ENCODE measurements at places on chromosomes 5 and 9.
A peak's percentile ranks its signal among the peaks of the same experiment; 100 is the strongest.

DNA sequence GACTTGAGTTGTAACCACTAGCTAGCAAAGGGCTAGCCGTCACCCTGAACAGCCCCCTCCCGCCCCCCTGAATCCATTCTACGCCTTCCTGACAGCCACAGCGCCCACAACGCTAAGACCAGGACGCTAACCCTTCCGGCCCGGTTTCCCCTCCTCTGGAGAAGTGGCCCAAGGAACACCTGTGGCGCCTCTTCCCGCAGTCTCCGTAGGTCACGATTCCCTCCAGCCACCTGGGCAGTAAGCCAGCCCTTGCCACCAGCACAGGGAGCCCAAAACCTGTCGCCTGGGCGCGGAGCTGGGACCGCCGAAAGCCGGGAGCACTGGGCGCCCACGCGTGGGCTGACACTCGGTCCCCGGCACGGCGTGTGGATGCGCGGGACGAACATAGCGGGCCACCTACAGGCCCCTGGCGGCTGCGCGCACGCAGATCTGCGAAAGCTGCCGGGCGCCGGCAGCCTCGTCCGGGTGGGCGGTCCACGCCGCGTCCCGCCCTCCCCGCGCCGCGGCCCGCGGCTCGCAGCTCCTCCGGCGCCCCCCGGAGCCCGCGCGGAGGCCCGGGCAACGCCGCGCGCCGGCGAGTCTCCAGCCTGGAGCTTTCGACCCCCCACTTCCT lies 596 bp downstream of the IRF1 start:
- peak; percentile 67 for DNase-seq

- DNase-seq = no peak
These were observed 82.7 kb downstream of the SHC3 start for GRCh38 chr9:89095761-89096528.

DNA sequence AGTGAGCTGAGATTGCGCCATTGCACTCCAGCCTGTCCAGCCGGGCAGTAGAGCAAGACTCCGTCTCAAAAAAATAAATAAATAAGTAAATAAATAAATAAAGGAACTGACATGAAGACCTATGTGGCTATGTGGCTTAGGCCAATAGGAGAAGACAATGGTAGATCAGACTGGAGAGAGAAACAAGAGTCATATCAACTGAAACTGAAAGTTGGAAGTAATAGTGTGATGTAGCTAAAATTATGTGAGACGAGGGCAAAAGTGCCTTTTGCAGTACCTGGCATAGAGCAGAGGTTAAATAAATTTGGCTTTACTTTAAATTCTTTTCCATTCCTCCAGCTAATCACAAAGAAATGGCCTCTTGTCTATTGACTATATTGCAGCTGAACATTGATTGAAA lies 7.3 kb downstream of the FBP2 start:
- DNase-seq = no peak

GRCh38 chr9:110777196-110777875 lies 108.7 kb downstream of the MUSK start:
- no peak for DNase-seq

DNA sequence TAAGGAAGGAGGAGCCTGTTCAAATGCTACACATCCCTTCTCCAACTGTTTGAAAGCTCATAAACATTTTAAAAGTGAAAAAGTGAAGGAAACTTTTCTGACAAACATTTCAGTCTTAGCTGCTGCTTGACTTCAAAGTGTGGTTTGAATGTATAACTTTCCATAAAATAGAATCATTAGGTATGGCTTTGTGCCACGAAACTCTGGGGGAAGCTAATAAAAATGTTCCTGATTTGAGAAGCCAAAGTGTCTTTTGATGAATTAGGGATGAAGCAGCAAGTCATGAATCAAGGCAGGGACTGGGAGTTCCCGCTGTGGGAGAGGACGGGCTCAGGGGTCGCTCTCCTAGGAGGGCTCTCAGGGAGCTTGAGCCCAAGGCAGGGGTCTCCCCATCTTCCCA lies 15.3 kb downstream of the MVB12B start:
- no peak for DNase-seq

- no peak for DNase-seq
These were observed 109.3 kb upstream of the TMEM161B start for GRCh38 chr5:88377705-88378656.

DNA sequence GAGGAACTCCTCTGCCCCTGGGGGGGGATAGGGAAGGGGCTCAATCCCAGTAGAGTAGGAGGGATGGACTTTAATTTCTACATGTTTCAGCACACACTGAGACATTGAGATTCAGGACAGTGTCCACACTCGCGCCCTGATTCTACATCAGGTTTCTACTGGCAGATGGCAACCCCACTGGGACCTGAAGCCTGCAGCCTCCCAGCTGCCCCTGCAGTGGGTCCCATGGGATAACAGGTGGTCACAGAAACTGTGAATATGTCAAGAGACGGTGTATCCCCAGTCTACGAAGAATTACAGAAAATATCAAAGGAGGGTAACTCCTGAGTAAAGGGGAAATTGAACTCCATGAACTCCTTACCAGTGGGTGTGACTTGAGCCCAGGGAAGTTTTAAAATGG lies 2.4 kb upstream of the TERT start:
- no peak for DNase-seq

- no peak for DNase-seq
These were observed 130.7 kb downstream of the PRKACG start for GRCh38 chr9:68883224-68883623.

DNA sequence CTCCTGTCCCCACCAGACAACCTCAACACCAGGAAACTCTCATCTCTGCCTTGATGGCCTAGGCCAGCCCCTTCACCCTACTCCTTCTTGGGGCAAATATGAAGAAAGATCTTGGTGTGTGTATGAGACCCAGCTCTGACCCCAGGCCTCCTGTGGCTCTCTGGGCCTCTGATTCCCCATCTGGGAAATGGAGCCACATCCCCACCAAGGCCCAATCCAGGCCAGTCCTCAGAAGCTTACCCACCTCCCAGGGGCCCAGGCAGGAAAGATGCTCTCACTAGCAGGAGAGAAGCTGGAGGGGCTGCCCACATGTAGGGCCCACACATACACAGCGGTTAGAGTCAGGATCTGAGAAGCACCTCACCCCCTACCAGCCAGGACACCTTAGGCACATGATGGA lies 38.9 kb downstream of the BICD2 start:
- peak; percentile 37 for DNase-seq

DNA sequence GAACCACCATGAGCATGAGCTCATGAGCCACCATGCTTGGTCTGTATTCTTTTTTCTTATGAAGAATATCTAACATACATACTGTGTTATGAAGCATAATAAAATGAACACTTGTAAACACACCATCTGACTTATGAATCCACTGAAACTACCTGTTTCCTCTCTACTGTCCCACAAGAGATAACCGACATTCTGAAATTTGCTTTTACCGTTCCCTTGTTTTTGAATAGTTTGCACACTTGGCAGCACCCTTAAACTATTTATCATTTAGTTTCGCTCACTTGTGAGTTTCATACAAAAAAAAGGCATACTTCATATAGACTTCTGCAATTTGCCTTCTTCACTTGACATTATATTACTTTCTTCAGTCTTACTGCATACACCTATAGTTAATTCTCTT lies 8.9 kb downstream of the LARS1 start:
- no peak for DNase-seq

DNA sequence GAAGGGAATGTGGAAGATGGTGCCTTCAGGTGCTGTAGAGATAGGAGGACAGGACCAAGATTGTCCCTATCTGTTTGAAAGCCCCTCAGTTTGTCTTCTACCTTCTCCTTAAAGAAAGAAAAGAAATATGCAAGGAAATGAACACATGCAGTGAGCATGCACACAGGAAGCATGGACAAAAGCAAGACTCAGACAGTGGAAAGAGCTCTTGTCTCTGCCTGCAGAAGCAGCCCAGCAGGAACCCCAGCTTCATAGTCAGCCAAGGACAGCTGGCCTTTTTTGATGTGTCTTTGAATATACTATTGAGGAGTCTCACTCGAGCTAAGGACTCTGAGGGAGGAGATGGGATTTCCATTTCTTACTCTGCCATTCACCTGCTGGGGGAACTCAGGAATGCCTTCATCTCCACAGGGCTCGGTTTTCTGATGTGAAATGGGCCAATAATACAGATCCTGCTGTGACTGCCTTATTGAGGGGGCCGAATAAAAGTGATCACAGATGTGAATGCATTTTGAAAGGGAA lies 132.5 kb upstream of the ADRA1B start:
- no peak for DNase-seq

DNA sequence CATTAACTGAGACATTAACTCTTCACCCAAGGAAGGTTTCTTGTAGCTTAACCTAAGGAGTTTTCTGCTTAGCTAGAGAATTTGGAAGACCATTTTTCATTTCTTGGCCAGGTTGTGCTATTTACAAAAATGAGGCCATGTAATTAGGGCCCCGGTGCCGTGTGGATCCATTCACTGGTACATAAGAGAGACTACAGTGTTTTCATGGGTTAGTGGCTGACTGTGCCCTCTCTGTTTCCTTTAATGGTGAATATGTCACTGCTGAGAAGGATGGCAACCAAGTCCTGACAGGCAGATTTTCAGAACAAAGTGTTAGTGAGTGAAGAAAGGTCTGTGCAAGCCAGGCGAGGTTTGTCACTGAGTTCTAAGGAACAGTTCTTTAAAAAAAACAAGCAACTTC lies 15.4 kb downstream of the MEGF10 start:
- no peak for DNase-seq

DNA sequence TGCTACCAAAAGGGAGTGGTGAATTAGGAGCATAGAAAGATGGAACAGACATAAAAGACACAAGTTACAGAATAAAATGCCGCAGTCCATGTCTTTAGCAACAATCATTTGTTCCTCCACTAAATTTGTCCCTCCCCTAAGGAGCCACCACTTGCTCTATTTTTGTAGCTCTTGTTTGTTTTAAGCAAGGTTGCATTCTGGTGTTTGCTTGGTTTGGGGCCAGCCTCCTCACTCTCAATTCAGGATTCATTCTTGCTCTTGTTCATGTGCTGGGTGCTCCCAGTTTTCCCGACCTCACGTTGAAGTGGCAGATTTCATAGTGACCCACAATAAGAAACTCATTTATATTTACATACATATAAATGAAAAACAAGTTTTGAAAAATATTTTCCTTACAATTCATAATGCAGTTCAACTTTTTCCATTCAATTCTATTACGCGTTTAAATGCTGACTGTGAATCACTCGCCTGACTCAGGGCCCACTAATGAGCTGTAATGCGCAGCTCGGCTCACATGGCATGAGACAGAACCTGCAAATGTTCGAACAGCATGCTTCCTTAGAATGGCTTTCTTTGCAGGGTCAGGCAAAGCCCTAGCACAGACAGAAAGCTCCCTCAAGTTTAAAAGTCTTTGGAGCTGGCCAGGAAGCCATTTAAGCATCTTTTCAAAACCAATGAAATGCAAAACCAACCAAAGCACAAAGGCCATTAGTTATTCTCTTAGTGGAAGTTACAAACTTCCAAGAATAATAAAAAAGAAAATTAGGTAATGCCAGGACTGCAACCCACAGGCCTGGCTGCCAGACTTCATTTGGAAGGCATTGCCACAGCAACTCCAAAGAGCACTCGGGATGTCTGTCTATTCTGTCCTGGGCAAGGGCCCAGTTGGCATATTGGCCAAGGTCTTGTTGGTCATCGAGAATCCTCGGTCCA lies 41.7 kb downstream of the RETREG1 start:
- DNase-seq = no peak

DNA sequence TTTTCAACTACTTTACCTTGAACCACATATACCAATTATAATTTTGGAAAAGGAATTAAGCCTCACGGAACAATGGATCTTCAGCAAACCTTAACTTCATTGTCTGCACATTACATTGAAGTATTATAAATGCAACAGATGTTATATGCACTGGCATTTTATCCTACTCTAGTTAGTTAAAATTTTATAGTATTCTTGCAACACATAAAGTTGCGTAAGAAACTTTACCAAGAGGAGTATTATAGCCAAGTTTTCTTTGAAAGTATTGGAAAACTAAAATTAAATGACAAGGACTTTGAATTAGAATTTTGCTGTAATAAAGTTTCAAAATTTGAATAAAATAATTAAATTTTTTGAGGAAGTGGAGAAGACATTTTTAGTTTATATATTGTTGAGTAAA lies 63.4 kb upstream of the SREK1 start:
- no peak for DNase-seq

DNA sequence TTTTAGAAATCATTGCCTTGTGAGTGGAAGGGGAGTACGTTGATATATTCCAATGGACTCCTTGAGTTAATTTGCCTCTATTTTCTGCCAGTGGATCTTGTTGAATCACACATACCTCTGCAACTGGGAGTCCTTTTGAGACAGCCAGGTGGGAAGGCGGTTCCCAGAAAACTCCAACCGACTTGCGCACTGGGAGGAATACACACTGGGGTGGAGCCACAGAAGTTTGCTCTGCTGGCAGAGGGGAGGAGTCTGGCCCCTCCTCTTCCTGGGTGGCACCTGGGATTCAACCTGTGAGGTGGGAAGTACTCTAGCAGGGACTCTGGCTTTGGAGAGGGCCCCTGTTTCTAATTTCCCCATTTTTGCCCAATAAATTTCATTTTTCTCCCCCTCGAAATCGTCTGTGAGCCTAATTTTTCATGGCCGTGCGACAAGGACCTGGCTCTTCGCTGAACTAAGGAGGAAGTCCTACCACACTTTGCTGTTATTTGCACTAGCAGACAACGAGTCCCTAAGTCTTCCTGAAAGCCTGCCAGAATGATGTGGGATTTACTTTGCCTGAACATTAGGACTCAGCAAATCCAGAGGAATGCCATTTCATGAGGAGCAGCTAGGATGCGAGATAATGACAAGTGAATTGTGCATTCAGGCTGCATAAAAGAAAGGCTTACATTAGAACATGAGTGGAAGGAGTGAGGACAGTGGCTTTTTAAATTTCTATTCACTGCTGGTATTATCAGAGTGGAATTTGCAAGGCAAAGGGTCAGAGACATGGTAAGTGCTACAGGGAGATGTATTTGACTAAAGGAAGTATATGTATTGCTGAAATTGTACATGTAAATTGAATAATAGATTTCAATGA lies 67.2 kb downstream of the PRLR start:
- no peak for DNase-seq

DNA sequence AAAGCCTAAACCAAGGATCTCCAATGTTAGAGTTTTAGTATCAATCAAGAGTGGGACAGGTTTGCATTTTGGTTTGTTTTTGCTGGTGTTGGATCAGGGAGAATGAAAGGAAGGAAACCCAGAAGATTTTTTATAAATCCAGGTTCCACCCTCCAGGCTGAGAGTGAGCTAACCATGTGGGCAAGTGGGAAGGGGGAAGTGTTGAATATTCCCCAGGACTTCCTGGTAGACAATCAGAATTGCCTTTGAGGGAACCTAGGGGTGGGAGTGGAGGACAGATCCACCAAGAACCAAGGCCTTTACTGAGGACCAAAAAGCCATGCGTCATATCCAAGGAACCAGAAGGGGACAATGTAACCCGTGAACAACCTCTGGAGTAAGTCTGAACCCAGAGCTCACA lies 33.5 kb upstream of the PIK3R1 start:
- no peak for DNase-seq

- no peak for DNase-seq
These were observed 6.5 kb downstream of the TLE1 start for GRCh38 chr9:81682797-81683196.

All from activated CD8-positive, alpha-beta memory T cell treated with anti-CD3 and anti-CD28 coated beads, Interleukin-2, amount 10 ng/mL, durations not matched to agents 7 days and 5 days (primary cell).